ENCODE measurements at places on chromosomes 6 and 20.

GRCh38 chr6:51077821-51078518 is 259.3 kb downstream of the TFAP2B start:
- no peak for DNase-seq

DNA sequence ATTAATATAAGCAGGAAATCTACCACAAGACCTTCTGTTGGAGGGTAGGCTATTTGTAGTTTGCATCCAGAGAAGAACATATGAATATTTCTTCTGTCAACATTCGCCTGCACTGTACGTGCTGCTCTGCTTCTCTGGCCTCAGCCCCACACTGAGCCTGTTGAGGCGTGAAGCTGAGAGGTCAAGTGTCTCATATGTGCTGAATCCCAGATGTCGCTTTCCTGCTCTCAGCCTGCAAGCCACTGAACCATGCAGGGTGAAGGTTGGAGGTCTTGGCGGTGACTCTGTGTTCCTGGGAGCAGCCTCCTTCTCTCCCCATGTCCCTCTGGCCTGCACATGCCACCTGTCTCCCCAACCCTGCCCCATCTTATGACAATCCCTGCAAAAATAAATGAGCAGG is 83.6 kb downstream of the TMEM170B start:
- no peak for DNase-seq

DNA sequence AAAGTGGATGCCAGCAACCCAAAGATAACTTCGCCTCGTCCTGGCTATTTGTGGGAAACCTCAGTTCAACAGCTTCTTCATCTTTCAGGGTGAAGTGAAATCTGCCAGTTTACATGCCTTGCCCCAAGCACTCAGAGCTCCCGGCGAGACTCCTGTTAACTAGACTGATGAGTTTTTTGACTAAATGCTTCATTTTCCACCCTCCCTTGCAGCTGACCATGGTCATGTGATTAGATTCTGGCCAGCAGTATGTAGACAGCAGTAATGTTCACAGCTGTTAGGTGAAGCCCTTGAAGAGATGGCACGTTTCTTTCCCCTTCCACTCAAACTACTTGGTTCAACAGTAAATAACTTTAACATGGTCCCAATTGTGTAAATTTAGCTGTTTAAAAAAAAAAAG is 718.8 kb upstream of the FLRT3 start:
- DNase-seq, result no peak

- DNase-seq, result no peak
These were observed 604.1 kb upstream of the POU3F2 start for GRCh38 chr6:98230250-98230649.

DNA sequence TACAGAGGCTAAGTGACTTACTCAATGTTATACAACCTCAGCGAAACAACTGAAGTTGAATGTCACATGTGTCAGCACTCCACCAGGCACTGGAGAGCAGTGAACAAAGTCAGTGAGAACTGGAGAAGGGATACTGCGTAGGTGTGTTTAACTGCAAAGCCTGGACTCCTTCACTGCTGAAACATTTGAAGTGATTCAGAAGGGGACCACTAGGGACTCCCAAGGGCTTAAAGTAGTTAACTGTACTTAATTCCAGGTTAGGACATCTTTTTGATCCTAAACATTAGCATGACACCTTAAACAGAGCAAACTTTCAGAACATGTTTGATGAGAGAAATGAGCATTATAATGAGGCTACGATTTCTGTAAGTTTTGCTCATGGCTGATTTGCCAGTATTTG is 45.0 kb upstream of the ZBTB24 start:
- no peak for DNase-seq

All from B cell (primary cell).